Fibroblast of upper back skin (primary cell): ENCODE measurements at places on chromosomes 2 and 18.
A peak's percentile ranks its signal among the peaks of the same experiment; 100 is the strongest.

- DNase-seq: no peak
Observed at GRCh38 chr2:121284463-121285449, at the start of gene TFCP2L1. Gene TFCP2L1 (minus strand): TSS chr2:121285202. CDS start chr2:121285109, 93 bp downstream.

- DNase-seq: no peak
Observed at GRCh38 chr18:25190472-25190871, 161.5 kb downstream of the ZNF521 start.

DNA sequence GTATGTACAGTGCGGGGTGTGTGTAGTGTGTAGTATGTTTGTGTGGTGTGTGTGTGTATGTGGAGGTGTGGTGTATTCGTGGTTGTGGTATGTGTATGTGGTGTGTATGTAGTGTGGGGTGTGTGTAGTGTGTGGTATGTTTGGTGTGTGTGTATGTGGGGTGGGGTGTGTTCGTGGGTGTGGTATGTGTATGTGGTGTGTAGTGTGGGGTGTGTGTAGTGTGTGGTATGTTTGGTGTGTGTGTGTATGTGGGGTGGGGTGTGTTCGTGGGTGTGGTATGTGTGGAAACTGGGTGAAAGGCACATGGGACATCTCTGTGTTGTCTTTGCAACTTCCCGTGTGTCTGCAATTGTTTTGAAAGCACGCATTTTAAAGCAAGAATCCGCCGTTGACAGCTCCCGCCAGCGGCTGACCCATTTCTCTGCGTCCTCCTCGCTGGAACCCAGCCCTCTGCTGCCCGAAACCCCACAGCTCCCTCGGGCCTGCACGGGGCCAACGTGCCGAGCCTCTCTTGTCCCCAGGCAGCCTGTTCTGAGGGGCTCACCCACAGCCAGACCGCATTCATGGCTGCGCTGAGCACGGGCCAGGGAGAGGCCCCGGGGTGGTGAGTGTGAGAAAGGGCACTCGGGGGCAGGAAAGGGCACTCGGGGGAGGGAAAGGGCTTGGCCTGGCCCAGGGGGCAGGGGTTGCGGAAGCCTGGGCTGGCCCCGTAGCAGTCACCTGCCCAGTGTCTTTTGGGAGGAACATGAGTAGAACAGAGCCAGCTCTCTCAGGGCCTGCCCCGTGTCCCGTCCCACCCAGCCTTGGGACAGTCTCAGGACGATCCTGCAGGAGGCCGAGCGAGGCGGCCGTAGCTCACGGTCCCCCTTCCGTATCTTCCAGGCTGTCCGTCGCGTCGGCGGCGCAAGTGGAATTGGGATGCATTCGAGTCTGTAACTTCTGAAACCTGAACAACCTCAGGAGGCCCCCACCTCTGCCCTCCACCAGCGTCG lies 61.4 kb downstream of the TWIST2 start:
- peak; percentile 65 for DNase-seq

GRCh38 chr2:6960659-6961058 lies 43.4 kb downstream of the RNF144A start:
- DNase-seq: peak; percentile 29

GRCh38 chr2:96239745-96240264 lies 26.0 kb downstream of the TMEM127 start:
- DNase-seq: no peak

- DNase-seq: no peak
Observed at GRCh38 chr2:207953354-207953753, 72.0 kb downstream of the PLEKHM3 start.

- DNase-seq: peak; percentile 80
Observed at GRCh38 chr2:18630101-18630500, 40.7 kb upstream of the NT5C1B start.

DNA sequence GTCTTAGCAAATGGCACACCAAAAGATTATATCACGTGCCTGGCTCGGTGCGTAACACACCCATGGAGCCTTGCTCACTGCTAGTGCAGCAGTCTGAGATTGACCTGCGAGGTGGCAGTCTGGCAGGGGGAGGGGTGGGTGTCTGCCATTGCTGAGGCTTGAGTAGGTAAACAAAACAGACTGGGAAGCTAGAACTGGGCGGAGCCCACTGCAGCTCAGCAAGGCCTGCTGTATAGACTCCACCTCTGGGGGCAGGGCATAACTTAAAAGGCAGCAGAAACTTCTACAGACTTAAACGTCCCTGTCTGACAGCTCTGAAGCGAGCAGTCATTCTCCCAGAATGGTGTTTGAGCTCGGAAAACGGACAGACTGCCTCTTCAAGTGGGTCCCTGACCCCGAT lies 55.9 kb upstream of the FSHR start:
- DNase-seq: no peak

GRCh38 chr2:204973616-204974015 lies 428.3 kb downstream of the PARD3B start:
- no peak for DNase-seq

DNA sequence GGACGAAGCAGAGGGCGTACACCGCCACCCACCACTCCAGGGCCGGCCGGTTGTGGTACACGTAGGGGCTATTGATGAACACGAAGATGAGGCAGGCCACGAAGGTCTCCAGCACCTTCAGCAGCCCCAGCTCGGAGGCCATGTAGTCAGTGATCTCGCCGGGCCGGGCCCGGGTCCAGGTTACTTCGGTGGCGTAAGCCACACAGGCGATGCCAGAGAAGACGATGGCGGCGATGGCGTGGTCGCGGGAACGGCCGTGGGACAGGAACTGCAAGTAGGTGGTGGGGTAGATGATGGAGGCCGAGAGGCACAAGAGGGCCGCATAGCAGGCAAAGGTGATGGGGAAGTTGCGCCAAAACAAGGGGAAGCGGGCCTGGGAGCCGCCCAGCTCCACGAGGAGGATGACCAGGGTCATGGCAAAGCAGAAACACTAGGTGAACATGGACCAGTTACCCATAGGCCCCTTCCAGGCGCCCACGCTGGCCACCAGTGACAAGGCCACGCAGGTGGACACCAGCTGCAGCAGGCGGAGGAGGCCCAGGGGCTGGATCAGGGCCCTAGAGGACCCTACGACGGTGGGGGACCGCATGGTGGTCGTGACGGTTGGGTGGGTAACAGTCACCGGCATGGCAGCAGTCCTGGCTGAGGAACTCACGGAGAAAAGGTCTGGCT lies 128.4 kb upstream of the FAM98A start:
- DNase-seq: no peak

DNA sequence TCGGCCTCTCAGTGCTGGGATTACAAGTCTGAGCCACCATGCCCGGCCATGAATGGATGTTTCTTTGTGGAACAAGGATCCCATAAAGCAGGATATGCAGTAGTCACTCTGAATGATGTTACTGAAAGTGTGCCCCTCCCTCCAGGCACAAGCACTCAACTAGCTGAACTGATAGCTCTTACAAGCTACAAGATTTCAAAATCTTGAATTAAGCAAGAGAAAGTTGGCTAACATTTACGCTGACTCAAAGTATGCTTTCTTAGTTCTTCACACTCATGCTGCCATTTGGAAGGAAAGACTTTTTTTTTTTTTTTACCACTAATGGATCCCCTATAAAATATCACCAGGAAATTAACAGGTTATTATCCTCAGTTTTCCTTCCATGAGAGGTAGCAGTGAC lies 549.0 kb upstream of the PKDCC start:
- DNase-seq: no peak

GRCh38 chr2:133591164-133591563 lies 22.9 kb upstream of the NCKAP5 start:
- DNase-seq: no peak

GRCh38 chr2:96565111-96565510 lies 28.6 kb downstream of the ARID5A start:
- DNase-seq: no peak

- DNase-seq: no peak
Observed at GRCh38 chr2:198901894-198902293, 555.8 kb downstream of the SATB2 start.

DNA sequence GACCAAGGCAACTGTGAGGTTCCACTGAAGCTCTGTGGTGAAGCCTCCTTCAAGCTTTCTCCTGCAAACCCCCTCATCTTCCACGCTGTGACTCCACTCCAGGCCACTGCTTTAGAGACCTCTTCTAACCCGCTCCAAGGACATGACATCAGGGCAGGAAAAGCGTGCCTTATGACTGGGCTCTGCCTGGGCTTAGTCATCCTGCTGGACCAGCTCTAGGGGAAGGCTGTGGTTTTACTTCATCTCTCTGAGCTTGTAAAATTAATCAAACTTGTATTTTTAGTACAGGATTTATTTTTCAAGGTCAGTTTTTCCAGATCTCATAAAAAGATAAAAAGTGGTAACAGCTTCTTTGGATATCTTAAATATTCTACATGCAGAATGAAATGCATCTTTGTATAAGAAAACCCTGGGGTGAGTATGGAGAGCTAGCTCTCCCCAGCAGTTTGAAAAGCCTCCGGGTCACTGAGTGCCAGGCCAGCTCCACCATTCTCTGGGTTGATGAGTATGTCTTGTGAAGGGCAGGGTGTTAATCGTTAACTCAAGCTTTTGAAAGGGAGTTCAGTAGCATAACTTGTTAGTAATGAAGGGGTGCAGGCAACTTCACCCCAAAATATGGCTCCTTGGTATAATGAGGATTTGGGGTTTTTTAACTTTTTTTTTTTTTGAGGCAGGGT lies 33.1 kb upstream of the YPEL5 start:
- DNase-seq: peak; percentile 90

DNA sequence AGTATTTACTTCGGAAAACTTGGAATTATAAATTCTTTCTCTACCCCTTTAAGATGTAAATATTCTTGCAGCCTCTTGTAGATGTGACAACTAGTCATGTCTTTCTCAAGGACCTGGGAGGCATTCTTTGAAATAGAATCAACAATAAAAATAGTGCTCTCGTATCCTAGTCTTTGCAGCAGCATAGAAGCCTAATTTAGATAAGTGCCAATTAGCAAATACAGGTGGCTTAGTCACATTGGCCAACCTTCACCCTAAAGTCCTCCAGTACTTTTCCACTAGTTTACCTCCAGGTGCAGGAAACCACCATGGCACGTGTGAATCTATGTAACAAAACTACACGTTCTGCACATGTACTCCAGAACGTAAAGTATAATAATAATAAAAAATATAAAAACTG lies 3.5 kb upstream of the ZSWIM2 start:
- no peak for DNase-seq

DNA sequence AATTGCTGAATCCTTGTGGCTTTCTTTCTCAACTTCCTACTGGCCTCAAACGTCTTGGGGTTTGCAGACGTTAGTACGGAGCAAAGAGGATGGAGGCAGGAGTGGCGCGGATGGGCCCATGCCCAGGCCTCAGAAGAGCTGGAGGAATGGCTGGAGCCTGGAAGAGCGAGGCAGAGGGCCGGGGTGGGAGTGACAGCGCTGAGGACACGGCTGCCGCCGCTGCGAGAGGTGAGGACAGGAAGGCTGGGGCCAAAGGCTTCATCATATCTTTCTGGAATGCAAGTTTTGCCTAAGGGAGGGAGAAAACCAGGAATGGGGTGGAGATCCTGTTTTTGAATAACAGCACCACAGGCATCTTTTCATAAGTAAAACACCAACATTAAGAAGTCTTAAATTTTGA lies 178.5 kb upstream of the SESTD1 start:
- DNase-seq: no peak

GRCh38 chr2:186575856-186576255 lies 14.0 kb upstream of the ITGAV start:
- DNase-seq: peak; percentile 33
